SW 1271 (cell line): ENCODE measurements at places on chromosomes 7 and 10.

DNA sequence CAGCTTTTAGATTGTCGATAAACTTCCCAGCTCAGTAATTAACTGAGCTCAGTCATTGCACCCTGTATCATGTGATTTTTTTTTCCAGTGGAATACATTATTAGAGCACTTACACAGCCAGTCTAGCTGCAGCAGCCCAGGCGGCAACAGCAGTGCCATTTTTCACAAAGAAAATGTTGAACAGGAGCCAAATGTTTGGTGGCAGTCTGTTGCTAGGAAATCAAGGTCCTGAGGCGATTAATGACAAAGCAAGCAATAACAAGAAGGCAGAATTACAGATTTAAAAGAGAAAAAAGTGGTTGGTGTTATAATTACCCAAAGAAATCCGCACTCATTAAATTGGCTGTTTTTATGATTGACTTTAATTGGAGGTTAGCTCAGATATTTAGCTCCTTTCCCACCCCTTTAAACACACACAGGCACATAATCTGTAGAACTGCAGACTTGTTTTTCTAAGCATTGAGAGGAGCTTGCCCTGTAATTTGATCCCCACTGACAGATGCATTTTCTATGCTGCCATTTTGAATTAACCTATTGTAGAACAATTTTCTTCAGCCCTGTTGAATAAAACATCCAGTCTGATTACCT is 267.4 kb downstream of the ADK start:
- peak; percentile 3 for DNase-seq

GRCh38 chr7:22723637-22724036 is 3.4 kb upstream of the IL6 start:
- no peak for DNase-seq

- DNase-seq: no peak
These were observed 82.0 kb downstream of the GRK5 start for GRCh38 chr10:119289227-119289920.

DNA sequence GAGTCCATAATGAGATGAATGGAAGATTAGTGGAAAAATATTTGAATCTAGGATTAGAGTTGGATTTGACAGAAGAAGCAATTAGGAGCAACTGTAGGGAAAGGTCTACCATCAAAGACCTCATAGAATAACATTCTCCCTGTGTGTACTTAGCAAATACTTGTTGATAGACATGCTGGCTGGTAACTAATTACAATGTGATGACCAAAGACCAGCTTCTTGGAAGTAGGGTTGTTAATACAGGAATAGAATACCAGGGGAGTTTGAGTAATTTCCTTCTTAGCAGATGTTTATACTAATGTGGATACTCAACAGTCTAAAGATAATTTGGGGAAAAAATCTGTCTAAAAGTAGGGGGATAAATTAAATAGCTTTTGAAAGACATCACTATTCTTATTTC is 357.5 kb upstream of the BMPER start:
- no peak for DNase-seq

GRCh38 chr7:130324306-130324943 is 20.2 kb upstream of the CPA5 start:
- no peak for DNase-seq

- DNase-seq: no peak
These were observed 22.2 kb downstream of the TYW1B start for GRCh38 chr7:72805526-72806494.

GRCh38 chr10:123241391-123242141 is 87.4 kb downstream of the BUB3 start:
- DNase-seq: no peak
